ENCODE measurements at places on chromosomes 2 and 18.

GRCh38 chr2:134479696-134480330 lies 225.9 kb downstream of the MGAT5 start:
- no peak for DNase-seq

DNA sequence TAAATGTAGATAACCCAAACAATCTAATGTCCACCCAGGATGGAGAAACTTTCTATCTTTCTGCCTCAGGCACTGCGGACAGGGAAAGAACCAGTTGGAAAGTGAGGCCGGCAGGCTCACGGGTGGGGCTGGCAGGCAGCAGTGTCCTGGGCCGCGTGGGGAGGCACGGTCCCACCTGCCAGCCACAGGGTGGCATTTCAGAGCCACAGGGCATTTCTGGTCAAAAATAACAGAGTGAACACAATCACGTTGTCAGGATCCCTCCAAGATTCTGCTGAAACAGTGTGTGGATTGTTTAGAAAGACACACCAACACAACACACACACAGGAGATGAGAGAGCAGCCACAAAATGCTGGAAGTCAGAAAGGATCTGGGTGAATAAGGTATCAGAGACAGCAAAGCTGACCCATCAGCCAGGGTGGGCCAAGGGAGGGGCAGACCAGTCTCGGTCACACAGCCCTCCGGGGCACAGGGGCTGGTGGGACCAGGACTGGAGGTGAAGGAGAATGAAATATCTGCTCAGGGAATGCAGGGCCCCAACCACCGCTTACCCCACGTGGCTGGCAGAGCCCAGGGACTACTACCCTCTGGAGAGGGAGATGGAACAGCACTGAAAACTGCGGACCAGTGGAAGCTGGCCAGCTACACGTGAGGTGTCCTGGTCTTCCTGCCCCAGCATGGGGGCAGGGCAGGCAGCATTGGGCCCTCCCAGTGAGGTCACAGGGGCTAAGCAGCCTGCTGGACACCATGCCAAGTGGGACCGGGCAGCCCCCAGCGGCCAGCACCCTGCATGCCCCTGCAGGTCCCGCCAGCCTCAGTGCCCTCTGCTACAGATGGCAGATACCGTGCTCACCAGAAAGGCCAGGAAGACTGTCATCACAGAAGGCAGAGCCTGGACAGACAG lies 173.9 kb downstream of the HDAC4 start:
- peak; percentile 82 for DNase-seq

DNA sequence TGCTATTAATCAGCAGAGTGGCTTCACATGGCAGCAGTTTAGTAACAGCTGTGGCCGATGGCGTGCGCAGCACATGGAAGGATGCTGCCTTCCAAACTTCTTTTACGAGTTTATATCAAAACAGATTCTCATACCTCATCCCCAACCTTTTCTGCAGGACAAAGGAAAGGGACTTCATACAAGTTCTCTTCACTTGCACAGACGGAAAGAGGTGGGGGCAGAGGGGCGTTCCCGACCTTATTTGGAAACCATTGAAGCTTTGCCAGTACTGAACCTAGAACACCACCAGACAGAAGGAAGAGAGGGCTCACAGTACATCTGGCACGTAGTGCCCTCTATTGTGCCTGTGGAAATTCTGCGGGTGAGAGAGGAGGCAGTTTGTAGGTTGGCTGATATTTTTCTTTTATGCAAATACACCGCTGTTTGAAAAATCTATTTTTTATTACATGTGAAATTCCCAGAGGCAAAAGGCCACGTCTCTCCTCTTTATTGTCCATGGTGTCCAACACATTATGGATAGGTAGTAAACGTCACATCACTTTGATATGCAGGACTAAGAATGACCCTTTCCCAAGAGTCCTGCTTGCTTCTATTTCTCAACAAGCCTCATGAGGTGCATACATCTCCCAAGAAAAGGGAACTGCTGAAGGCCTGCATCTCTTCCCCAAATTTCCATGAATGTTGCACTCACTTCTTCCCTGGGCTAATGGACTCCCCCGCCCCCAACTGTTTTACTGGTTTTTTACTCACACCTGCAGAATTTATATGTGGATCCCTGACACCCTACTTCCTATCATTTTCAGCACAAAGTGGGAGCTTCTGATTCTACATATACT lies 31.3 kb downstream of the COLEC12 start:
- no peak for DNase-seq

GRCh38 chr18:39350945-39351344 lies 1785.3 kb upstream of the CELF4 start:
- no peak for DNase-seq

- no peak for DNase-seq
Observed at GRCh38 chr2:215028231-215028630, 110.2 kb downstream of the ABCA12 start.

- no peak for DNase-seq
Observed at GRCh38 chr18:74669136-74669798, 71.6 kb downstream of the ZNF407 start.

GRCh38 chr2:111945444-111946293 lies 47.3 kb downstream of the MERTK start:
- DNase-seq, result no peak

GRCh38 chr2:205889114-205889513 lies 196.9 kb downstream of the INO80D start:
- no peak for DNase-seq

DNA sequence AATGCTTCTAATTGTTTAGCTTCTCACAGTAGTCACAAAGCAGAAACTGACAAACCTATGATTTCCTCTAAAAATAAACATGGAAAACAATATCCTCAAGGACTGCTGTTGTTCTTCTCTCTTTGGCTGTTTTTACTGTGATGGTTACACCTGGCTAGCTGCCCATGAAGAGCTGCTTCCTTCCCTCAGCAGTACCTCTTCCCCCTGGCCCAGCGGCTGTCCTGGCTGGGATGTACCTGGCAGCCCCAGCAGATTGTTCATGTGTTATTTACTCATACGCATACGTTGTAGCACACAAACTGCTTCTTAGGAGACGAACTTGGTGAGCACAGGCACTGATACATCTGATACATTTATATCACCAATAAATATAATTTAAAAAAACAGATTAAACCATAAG lies 27.4 kb downstream of the NEMP2 start:
- peak; percentile 55 for DNase-seq

DNA sequence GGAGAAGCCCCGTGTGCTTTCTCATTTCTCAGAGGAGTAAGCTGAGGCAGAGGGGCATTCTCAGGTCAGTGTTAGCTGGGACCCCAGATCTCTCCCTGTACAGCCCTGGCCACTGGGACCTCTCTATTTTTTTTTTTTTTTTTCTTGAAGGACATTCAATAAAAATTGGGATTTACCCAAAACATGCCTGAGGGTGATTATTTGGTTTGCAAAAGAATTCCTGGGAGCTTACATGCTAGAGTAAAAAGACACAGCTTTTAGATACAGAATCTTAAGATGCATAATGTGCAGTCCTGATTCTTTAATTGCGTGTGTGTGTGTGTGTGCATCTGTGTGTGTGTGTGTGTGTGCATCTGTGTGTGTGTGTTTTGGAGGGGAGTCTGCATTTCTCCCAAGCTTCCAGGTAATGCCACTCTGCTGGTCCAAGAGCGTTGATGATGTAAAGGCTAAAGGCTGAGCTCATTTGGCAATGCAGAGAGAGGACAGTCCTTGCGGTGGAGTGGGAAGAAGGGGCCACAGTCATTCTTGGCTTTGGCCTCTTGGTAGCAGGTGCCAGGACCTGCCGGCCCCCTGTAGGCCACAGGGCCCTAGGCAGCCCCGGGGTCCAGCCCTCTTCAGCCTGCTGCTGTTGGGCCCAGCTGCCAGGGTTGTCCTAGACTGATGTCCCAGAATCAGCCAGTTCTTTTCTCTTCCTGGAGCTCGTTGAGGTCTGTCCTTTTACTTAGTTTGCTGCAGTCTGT lies 74.1 kb upstream of the MCFD2 start:
- DNase-seq, result no peak

DNA sequence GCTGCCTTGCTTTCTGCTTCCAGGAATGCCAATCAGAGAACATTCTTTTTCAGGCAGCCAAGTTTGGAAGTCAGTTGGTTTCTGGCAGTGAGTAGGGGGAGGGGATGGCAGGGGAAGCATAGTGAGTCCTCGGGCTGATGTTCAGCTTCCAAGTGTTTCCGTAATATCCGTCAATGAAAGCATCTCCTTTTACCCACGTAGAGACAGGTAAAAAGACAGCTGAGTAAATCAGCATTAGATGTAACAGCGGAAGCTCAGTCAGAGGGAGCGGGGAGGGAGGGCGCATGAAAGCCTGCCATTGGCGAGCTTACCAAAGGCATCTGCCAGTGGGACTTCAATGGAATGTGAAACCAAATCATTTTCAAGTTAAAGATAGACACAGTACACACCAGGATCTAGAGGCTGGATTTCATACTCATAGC lies 117.1 kb upstream of the DTNA start:
- peak; percentile 70 for DNase-seq

DNA sequence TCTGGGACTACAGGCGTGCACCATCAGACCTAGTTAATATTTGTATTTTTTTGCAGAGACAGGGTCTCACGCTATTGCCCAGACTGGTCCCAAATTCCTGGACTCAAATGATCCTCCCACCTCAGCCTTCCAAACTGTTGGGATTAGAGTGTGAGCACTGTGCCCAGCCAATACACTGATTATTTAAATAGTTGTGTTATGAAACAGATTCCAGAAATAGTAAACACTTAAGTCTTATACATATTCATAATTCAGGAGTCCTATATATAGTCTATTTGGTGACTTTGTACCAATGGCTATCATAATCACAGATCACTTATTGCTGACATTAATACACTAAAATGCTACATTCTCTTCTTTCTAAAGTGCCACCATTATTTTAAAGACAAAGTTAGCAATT lies 12.8 kb downstream of the NFU1 start:
- DNase-seq, result no peak

GRCh38 chr2:162490761-162491470 lies 147.0 kb downstream of the GCA start:
- no peak for DNase-seq

GRCh38 chr18:6270771-6271216 lies 143.9 kb downstream of the L3MBTL4 start:
- no peak for DNase-seq

DNA sequence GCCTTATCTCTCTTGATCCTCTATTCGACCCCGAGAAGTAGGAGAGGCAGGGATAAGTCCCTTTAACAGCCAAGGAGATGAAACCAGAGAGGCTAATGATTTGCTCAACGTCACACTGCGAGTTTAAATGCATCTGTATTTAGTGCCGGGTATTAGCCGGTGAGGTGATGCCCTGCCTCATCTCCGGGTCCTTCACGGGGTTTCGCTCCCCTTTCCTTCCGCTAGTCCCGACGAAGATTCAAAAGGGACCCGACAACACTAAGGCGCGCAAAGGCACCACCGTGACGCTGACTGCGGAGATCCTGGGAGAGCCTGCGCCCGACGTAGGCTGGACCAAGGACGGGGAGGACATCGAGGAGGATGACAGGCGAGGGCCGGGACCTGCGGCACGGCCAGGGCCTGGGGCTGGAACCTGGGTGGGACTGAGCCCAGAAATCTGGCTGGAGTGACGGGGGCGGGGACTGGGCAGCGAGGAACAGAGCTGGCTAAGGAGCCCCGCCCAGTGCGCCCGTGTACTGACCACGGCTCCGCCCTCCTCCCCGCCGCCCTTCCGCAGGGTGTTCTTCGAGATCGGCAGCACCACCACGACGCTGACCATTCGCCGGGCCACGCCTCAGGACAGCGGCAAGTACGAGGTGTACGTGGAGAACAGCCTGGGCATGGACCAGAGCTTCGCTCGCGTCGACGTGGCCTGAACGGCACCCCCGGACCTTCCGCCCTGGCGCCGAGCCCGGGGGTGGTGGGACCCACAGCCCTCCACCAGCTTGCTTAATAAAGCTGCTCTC lies 1.0 kb upstream of the GMPPA start:
- DNase-seq, result peak; percentile 31

DNA sequence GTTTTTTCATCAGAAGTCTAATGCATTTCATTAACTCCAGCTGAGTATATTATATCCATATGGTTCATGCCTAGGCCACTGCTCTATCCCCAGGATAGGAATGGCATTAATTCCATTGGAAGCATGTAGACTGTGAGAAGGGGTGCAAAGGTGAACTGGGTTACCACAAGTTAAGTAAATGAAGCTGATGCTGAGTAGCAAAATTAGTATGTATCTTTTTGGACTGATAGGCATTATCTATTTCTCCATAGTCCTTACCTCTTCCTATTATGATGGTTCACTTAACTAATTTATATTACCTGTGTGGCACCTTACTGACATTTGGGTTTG lies 24.9 kb downstream of the UBE2E3 start:
- DNase-seq, result no peak

GRCh38 chr2:190535121-190535439 lies 558 bp upstream of the NEMP2 start:
- DNase-seq, result peak; percentile 32

- DNase-seq, result no peak
Observed at GRCh38 chr18:9217743-9218451, 81.3 kb downstream of the ANKRD12 start.

DNA sequence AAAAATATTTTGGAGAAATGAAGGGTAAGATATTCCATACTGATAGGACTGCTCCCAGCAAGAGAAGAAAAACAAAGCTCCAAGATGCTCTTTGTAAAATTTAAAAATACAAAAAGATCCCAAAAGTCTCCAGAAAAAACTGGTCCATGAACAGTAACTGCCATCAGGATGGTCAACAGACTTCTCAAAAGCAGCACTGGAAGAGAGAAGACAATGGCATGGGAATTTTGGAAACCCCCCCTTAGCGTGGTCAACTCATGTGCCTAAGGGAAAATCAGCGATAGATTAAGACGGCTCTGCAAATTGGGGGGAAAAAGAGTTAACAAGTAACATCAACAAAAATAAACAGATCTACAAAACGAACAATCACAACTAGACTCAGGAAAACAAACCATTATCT lies 23.6 kb downstream of the B4GALT6 start:
- DNase-seq, result no peak

DNA sequence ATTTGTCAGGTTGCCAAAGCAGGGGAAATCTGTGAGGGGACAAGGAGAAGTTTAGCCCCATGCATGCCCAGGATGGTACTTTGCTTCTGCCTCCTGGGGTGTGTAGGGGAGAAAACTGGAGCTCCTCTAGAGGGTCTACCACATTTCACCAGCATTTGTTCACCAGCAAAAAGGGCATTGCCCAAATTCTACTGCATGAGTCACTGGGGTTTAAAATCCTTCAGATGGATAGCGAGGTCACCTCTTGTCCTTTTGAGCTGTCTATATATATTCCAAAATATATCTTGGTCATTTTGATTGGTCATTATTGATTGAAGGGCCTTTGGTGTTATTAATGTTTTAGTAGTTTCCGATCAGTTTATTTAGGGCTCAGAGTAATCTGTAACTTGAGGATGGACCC lies 18.7 kb downstream of the FHOD3 start:
- DNase-seq, result no peak

GRCh38 chr2:107107351-107107750 lies 221.4 kb upstream of the ST6GAL2 start:
- DNase-seq, result no peak

DNA sequence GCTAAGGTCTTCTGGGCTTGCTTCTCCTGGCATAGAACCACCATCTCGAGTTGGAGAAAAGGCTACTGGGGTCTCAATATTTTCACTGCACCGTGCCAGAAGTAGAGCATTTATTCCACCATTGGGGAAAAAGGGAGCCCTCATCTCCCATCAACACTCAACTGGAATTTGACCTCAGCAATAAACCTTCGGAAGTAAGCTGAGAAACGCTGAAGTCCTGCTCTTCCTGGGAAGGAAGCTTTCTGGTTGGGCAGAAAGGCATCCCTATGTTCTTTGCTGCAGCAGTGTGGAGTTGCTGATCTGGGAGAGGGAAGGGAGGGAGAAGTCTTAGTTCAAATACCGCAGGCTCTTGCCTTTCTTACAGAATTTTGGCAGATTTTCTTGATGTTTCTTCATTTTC lies 368.8 kb downstream of the NUP35 start:
- DNase-seq, result no peak
